ENCODE measurements at places on chromosomes 11 and 22.
A peak's percentile ranks its signal among the peaks of the same experiment; 100 is the strongest.

DNA sequence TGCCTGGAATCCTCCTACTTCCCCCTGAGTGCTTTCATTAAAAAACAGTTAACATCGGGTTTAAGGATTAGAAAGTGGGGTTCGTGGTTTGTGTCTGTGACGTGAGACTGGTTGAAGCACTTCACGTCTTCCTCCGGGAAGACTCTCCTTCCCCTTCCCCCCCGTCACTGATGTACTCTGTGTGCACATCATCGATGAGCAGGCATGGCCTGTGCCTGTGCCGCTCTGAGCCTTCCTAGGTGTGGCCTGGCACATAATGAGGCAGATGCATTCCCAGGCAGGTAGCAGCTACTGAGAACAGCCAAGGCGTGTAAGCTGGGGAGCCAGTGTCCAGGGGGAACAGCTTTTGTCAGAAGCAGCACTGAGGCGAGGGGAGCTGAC is 93.8 kb downstream of the BCR start:
- DNase-seq: no peak

GRCh38 chr11:100778166-100778785 is 91.2 kb downstream of the ARHGAP42 start:
- DNase-seq: no peak

GRCh38 chr22:50346470-50346869 is 3.3 kb downstream of the PPP6R2 start:
- no peak for DNase-seq

- peak; percentile 79 for DNase-seq
Measured at GRCh38 chr22:25048659-25049647, 96.4 kb downstream of the KIAA1671 start.

- no peak for DNase-seq
Measured at GRCh38 chr11:13767471-13767870, 99.0 kb downstream of the FAR1 start.

- DNase-seq: peak; percentile 78
Measured at GRCh38 chr22:41532908-41533825, 11.1 kb downstream of the POLR3H start.

DNA sequence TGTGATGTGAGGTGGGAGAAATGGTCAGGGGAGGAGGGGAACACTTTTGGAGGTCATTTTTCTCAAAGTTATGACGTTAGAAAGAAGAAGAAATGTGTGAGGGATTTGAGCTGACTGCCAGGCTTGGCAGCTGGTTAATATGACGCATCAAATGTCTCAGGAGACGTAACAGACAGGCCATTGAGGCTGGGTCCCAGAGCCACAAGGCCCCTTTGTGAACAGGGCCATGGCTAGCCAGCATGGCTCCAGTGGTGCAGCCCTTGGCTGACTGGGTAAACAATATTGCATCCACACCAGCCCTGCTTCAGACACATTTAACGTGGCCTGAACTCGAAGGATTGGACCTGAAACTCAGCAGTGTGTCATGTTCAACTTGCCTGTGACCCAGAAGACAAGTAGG is 34.3 kb downstream of the AMOTL1 start:
- no peak for DNase-seq

GRCh38 chr11:117302228-117302627 is 11.1 kb downstream of the BACE1-AS start:
- no peak for DNase-seq

- DNase-seq: no peak
Measured at GRCh38 chr11:57279116-57279515, 42.1 kb upstream of the APLNR start.

DNA sequence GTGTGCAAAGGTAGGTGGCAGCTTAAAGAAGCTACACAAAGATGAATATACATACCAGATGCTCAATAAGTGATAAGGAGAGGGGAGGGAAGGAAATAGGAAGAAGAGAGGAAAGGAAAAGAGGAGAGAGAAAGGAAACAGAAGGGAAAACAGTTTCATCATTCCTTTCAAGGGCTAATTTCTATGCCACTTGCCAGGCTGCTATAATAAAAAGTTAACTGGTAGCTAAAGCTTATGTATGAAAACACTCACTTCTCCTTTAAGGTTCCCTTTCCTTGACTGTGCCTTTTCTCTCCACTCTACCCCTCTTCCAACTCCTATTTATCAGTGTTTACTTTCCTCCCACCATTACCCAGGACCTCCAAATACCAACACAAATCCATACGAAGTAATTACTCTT is 347.9 kb downstream of the DLG2 start:
- DNase-seq: no peak

GRCh38 chr11:71551711-71552110 is 3.5 kb downstream of the KRTAP5-9 start:
- DNase-seq: no peak

DNA sequence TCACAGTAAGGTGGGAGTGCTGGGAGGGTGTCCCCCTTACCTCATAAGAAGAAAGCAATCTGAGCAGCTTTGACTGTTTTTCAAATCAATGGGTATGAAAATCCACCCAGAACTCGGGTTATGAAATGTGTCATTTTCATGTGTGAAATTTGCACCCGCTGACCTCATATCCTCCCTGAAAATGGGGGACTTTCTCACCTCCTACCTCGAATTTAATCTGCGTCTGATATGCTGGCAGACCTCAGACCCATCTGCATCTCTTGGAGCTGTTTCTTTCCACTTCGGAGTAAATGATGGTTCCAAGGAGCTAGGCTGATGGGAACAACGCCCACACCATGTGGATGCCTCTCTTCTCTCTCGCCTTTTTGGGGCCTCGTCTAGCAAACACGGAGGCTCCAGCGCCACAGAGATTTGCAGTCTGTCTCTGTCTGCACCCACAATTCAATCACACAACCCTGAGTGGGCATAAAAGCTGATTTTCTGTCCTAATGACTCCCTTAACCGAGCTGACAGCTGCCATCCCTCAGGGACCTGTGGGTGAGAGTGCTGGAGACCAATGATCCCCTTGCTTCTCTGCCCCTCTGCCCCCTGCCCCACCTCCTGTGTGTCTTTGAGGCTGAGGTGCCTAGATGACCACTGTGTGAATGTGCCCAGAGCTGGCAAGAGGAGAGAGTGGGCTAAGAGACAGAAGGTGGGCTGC is 71.0 kb downstream of the TRIM29 start:
- DNase-seq: no peak

- DNase-seq: no peak
Measured at GRCh38 chr11:119120639-119121007, 757 bp upstream of the HINFP start.

- DNase-seq: no peak
Measured at GRCh38 chr11:133263332-133263731, 269.0 kb downstream of the OPCML start.

GRCh38 chr22:28171712-28172111 is 252.7 kb upstream of the PITPNB start:
- no peak for DNase-seq

- no peak for DNase-seq
Measured at GRCh38 chr11:66264914-66265313, 3.5 kb upstream of the RAB1B start.

DNA sequence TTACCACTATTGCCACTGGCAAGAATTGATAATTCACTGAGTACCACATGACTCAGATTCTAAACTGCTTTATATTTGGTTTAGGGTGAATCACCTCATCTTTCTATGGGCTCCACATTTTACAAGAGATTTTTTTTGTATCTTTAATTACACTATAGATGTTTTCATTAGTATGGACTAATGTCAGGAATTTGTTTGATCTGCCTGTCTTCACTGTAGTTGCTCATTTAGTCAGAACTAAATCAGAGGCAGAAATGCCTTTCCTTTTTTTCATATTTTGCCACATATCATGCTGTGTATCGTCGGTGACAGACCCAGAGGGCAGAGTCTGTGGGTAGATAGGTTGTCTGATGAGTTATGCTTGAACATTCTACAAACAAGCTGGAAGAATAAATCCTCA is 524.1 kb downstream of the METTL15 start:
- no peak for DNase-seq

- no peak for DNase-seq
Measured at GRCh38 chr11:59724066-59724465, 10.4 kb upstream of the OR10V1 start.

GRCh38 chr11:38796281-38796680 is 2198.2 kb upstream of the RAG2 start:
- no peak for DNase-seq

GRCh38 chr11:116442238-116442752 is 330.5 kb downstream of the BUD13 start:
- DNase-seq: no peak

DNA sequence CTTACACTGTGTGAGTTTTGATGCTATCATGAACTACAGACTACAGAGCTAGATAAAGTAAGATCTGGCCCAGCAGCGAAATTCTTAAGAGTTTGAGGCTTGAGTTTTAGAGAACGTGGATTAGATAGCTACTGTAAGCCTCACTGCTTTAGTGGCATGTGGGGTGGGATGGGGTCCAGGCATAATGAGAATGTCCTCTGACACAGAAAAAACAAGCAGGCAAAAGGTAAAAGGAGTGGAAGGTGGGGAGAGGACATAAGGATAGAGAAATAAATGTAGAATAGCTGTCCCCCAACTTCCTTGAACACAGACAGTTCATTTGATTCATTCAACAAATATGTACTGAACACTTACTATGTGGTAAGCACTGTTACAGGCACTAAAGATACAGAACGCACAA is 324.5 kb upstream of the PITPNB start:
- no peak for DNase-seq

GRCh38 chr22:41768430-41768829 is 32.0 kb upstream of the CCDC134 start:
- no peak for DNase-seq

DNA sequence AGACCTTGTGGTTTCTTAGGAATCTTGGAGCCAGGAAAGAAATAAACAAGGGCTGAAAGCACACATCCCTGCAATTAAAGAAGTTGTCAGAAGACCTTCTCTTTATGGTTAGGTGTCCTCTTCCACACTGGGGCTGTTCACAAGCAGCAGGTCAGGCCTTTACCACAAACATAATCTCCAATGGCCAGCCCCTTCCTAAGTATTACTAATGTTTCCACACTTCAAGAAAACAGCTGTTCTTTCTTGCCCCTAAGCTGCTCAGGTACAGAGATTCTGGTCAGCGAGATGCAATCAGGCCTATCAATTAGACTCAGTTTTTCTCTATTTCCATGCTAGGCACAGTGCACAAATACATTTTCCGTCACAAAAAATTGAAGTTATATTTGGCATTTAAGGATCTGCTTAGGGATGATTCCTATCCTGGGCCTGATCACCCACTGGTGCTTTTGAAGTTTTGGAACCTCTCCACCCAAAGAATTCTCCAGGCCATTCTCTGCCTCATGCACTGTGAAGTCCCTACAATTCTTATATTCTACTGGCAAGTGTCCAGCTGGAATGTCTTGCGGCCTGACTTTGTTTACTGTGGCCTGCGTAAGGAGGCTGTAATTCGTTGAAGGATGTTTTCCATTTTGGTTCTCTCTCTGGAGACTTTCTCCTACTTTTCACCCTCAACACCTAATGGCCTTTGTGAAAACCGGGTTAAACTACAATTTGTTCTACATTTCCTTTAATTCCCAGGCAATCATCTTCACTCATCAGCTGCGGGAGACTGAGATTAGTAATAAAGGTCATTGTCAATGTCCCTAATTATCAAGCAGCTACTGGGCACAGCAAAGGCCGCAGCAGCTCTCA is 5.1 kb downstream of the PRAME start:
- DNase-seq: no peak

DNA sequence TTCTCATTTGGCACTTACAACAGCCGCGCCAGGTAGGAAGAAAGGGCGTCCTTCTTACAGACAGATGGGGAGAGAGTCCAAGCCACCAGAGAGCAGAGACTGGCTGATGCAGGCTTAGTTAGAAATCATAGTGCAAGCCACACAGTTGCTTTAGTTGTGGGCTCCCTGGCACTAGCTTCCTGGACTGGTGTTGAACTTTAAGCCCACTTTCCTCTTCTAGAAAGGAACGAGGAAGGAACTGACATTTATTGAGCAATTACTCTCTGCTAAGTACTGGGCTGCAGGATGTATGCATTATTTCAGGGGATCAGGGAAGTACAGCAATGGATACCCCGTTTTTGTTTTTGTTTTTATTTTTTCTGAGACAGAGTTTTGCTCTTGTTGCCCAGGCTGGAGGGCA is 3.0 kb downstream of the BACE1 start:
- no peak for DNase-seq

DNA sequence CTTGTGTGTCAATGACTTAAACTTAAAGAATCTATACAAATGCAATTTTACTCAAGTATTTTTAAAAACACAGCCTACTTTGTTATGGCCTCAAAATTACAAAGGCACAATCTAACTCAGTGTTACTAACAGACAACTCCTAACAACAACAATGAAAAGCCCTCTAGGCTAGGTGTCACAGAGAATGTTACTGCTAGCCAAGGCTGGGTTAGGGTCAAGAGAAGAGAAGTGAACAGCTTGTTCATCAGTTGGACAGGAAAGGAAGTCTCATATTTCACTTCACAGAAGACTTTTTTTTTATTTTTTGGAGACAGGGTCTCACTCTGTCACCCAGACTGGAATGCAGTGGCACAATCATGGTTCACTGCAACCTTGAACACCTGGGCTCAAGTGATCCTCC is 26.0 kb downstream of the CLDN25 start:
- no peak for DNase-seq

DNA sequence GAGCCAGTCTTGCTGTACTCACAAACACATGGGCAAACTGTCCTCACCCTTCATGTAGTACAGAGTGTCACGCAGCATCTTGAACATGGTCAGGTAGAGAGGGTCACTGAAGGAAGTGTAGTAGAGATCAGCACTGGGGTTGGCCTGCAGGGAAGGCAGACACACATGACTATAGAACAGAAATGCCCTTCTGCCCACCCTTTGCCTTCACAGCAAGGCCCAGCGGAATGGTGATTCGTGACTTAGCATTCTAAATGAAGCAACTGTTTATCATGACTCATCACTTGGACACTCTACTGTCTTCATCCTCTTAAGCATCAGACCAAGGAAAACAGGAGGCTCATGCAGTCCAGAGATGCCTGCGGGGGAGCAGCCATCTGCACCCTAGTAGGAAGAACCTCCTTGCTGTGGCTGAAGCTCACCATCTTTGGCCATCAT is 33.4 kb downstream of the SERPIND1 start:
- DNase-seq: no peak
